ENCODE measurements at places on chromosomes 3 and 15.

DNA sequence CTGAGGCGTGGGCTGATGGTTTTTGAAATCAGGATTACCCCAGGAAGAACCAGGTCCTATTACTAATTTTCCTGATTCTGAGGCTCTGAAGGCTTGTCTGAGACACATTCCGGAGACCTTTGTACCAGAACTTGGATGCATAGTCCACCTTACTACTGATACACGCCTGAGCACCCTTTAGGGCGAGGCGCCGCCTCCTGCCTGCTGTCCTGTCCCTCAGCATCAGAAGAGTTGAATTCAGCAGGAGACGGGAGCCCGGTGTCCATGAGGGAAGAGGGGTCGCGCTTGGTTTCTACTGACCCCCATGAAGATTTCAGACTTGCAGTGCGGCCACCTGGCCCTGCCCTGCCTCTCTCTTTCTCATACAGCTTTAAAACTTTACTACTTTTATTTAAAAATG lies 49.9 kb downstream of the KLF13 start:
- DNase-seq: no peak

GRCh38 chr3:40725031-40725430 lies 200.3 kb downstream of the ZNF621 start:
- peak; percentile 10 for DNase-seq

DNA sequence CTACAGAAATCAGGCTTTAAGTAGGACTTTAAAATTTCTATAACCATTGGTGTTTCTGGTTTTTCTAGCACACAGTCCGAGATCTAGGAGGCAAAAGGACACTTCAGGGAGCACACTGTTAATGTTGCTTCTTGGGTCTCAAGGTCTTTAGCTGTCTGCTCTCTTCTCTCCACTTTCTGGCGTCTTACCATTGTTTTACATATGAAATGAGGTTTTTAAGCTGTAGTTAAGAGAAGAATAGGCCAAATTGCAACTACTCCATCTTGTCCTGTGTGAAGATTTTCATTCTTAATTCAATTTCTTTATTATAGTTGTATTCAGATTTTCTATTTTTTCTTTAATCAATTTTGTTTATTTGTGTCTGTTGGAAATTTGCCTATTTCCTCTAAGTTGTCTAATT lies 151.4 kb downstream of the WNT7A start:
- no peak for DNase-seq

GRCh38 chr3:39989746-39990145 lies 180.3 kb downstream of the MYRIP start:
- no peak for DNase-seq

DNA sequence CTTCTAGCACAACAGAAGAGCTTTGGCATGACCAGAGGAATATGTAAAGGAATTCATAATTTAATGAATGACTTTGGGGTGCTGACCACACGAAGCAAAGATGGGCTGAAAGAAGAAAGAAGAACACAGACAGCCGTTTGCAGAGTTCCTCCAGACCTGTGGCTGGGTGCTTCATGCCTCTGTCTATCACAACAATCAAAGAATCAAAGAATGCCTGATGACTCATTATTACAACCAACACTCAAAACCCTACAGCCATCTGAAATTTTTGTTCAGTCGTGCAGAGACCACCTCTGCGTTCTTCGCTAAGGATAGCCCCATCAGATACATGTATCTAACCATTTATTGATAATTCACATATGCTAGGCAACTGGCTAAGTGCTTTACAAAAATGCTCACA lies 129.0 kb upstream of the PRICKLE2 start:
- no peak for DNase-seq

Data from DMS79 treated with DMSO at 0.1 percent for 48 hours (cell line).